ENCODE measurements at places on chromosomes 4 and X. TPM values are rescaled to one million over a fixed set of nuclear protein-coding genes. Genes with fewer than 3 reads are reported as not detected.

The FRAS1 gene
- 5.2 TPM for total RNA-seq

The DOK7 gene
- total RNA-seq = 0.45 TPM

The TLR10 gene
- total RNA-seq = not detected

The RRAGB gene
- 4.0 TPM for total RNA-seq

The SPIN3 gene
- total RNA-seq = 9.3 TPM

The GPRIN3 gene
- 1.5 TPM for total RNA-seq

The MAGEB6 gene
- total RNA-seq = not detected

The PFKFB1 gene
- total RNA-seq = not detected

The XPNPEP2 gene
- 0.88 TPM for total RNA-seq

The UGT2A3 gene
- not detected for total RNA-seq

DNA sequence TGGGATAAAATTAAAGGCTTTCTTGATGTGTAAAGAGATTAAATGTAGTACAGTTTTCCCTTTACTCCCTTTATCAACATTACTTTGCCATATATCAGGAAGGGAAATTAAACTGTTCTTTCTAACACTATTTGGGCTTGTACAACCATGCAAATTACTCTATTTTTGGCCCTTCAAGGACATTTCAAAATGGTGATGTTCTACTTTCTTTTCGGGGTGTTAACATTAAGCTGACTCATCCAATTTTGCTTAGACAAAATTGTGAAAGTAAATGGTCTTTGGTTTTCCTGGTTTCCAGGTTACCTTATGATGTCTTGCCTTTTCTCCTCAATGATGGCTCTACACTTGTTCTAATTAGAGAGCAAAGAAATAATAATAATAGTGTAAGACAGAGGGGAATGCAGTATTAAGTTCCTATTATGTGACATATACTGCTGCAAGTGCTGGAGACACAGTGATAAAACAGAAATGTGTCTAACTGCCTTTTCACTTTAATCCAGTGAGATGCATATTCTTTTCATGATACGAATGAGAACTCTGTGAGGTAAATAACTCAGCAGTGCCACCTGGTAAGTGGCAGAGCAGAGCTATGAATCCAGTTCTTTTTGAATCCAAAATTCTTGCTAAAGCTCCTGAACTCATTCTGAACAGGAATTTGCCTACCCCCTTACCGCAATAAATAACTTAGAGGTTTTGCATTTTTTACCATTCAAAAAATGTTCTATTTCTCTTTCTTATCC lies 35.7 kb upstream of the PDE5A start:
- peak overlapping the region; percentile 49 for H3K27ac ChIP-seq
- H3K4me3 ChIP-seq = peak overlapping the region; percentile 48
- H3K4me1 ChIP-seq = peaks cover 8% of the 10 kb centered on the region
- H3K27me3 ChIP-seq = no peaks in the 10 kb centered on the region
- no peak for DNase-seq

- no peaks in the 10 kb centered on the region for H3K4me1 ChIP-seq
- no peak overlapping the region for H3K27ac ChIP-seq
Measured at GRCh38 chr4:83852085-83852451, 316.2 kb downstream of the GPAT3 start.

DNA sequence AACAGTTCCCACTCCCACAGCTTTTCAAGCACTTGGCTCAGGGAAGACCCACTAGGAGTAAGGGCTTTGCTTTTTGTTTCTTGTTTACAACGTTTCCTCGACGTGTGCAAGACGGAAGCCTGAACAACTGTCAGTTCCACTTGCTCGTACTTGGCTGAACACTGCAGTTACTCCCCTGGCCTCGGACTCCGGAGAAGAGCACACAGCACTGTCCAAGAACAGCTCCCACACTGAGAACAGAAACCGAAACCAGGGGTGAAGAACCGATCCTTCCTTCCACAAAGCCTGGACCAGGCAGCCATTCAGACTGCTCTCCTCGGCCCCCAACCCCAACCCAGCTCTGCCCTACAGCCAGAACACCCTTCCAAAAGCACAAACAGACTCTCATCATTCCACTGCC lies 25.5 kb downstream of the IRF2 start:
- H3K4me3 ChIP-seq = peak overlapping the region; percentile 15
- peak overlapping the region; percentile 73 for H3K27ac ChIP-seq

DNA sequence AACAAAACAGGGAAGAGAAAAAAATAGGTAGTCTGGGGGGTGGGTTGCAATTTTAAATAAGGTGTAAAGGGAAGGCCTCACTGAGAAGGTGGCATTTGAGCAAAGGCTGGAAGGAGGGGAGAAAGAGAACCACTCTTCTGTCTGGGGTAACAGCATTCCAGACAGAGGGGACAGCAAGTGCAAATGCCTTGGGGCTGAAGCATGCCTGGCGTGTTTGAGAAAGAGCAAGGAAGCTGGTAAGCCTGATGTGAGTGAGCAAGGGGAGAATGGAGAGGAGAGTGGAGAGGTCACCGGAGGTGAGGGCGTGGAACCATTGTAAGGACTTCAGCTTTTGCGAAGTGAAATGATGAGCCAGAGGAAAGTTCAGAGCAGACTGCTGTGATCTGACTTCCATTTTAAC lies 19.7 kb upstream of the DOCK11 start:
- DNase-seq = no peak
- H3K27me3 ChIP-seq = no peaks in the 10 kb centered on the region
- H3K36me3 ChIP-seq = no peaks in the 10 kb centered on the region
- H3K27ac ChIP-seq = no peak overlapping the region
- no peaks in the 10 kb centered on the region for H3K4me1 ChIP-seq

GRCh38 chr4:107997794-107998193 lies 8.1 kb downstream of the HADH start:
- H3K27ac ChIP-seq = peak overlapping the region; percentile 75
- no peak for DNase-seq
- no peak overlapping the region for H3K4me3 ChIP-seq

DNA sequence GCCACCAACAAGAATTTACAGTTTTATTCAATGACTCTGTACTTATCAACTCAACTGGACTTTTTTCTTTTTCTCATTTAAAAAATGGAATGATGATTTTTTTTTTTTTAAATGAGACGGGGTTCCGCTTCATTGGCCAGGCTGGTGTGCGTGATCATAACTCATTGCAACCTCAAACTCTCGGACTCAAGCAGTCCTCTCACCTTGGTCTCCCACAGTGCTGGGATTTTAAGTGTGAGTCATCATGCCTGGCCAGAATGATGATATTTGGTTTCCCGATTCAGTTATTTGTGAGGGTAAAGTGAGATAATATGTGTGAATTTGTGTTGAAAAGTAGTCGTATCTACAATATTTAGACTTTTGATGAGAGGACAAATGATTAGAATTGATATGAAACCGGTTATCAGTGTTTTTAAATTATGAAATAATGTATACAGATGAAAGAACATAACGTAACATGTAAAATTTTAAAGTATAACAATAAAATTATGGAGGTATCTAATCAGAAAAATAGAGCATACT lies 66.0 kb upstream of the UNC5C start:
- H3K4me1 ChIP-seq = no peaks in the 10 kb centered on the region
- H3K27ac ChIP-seq = no peak overlapping the region
- no peaks in the 10 kb centered on the region for H3K27me3 ChIP-seq
- H3K4me3 ChIP-seq = no peak overlapping the region
- DNase-seq = no peak

- no peak overlapping the region for H3K27ac ChIP-seq
- H3K36me3 ChIP-seq = no peaks in the 10 kb centered on the region
- H3K4me1 ChIP-seq = no peaks in the 10 kb centered on the region
- no peaks in the 10 kb centered on the region for H3K27me3 ChIP-seq
Measured at GRCh38 chrX:54066841-54067240, 22.6 kb upstream of the PHF8 start.

- peaks cover 32% of the 10 kb centered on the region for H3K4me1 ChIP-seq
- H3K4me3 ChIP-seq = no peak overlapping the region
- DNase-seq = no peak
- H3K27ac ChIP-seq = no peak overlapping the region
- no peaks in the 10 kb centered on the region for H3K27me3 ChIP-seq
Measured at GRCh38 chr4:74451214-74451661, 6.3 kb downstream of the AREG start.

DNA sequence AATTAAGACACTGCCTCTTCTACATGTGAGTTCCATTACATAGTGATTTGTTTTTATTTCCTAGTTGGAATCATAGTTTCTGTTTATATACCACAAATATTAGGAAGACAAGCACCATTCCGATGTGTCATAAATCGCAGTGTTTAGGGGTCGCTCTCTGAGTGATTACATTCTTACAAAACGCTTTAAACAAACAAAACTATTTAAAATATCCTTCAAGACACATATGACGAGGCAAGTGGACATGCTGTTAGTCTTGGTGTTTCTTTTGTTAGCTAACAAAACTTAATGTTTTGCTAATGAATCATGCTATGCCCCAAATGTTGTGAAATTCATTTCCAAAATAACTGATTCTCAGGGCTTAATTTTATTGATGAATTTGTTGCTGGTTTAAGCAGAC lies 1219.3 kb upstream of the PRKX start:
- H3K27me3 ChIP-seq = no peaks in the 10 kb centered on the region
- no peak overlapping the region for H3K27ac ChIP-seq
- H3K4me3 ChIP-seq = no peak overlapping the region
- no peaks in the 10 kb centered on the region for H3K36me3 ChIP-seq

- no peaks in the 10 kb centered on the region for H3K36me3 ChIP-seq
- no peak for DNase-seq
- H3K27ac ChIP-seq = no peak overlapping the region
- no peaks in the 10 kb centered on the region for H3K4me1 ChIP-seq
- H3K4me3 ChIP-seq = no peak overlapping the region
Measured at GRCh38 chr4:74189331-74190043, 31.6 kb downstream of the MTHFD2L start.

DNA sequence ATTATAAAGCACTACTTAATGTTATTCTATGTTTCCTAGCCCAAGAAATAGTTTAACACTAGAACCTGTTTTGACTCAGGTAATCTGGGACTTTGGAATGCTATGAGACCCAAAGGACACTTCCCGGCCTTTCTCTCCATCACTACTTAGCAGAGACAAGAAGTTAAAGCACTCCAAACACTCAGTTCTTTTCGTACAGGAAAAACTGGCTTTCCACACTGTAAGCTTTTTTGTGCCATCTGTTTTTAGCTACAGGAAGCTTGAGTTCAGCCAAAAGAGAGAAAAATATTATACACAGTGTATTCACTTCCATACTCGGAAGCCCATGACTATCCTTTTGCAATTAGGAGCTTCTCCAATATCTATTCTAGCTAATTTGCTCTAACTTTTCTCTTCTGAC lies 7.9 kb upstream of the FGF13 start:
- H3K4me3 ChIP-seq = no peak overlapping the region
- H3K36me3 ChIP-seq = no peaks in the 10 kb centered on the region
- no peak overlapping the region for H3K27ac ChIP-seq
- DNase-seq = no peak
- no peaks in the 10 kb centered on the region for H3K27me3 ChIP-seq
- H3K4me1 ChIP-seq = no peaks in the 10 kb centered on the region

- peaks cover 3% of the 10 kb centered on the region for H3K4me1 ChIP-seq
- no peaks in the 10 kb centered on the region for H3K36me3 ChIP-seq
- H3K27ac ChIP-seq = peak overlapping the region; percentile 71
- H3K4me3 ChIP-seq = no peak overlapping the region
Measured at GRCh38 chr4:174503079-174503715, 19.1 kb downstream of the HPGD start.

DNA sequence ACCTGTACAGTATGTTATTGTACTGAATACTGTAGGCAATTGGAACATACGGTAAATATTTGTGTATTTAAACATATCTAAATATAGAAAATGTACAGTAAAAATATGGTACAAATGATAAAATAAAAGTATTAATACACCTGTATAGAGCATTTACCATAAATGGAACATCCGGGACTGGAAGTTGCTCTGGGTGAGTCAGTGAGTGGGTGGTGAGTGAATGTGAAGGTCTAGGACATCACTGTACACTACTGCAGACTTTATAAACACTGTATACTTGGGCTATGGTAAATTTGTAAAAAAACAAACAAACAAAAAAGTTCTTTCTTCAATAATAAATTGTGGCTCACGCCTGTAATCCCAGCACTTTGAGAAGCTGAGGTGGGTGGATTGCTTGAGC lies 52.4 kb upstream of the FHL1 start:
- no peak overlapping the region for H3K4me3 ChIP-seq

GRCh38 chr4:143618811-143619210 lies 81.7 kb downstream of the FREM3 start:
- H3K4me1 ChIP-seq = no peaks in the 10 kb centered on the region
- no peaks in the 10 kb centered on the region for H3K36me3 ChIP-seq
- no peaks in the 10 kb centered on the region for H3K27me3 ChIP-seq
- H3K27ac ChIP-seq = no peak overlapping the region
- no peak overlapping the region for H3K4me3 ChIP-seq
- no peak for DNase-seq

DNA sequence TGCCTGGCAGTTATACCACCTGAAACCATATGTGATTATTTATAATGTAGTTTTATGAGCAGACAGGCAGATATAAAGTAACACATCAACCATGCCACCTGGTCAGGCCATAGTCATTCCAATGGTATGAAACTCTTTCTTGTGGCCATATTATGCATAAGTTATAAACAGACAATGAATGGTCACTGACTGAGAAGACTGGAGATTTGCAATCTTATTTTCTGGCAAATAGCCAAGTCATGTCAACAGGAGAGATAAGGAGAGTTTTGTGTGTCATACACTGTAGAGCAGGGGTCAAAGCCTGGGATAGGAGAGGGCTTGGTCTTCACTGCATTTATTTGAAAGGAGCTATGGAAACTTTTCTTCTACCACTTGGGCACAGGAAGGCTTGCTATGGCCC lies 29.5 kb downstream of the SORBS2 start:
- H3K4me1 ChIP-seq = no peaks in the 10 kb centered on the region
- no peak overlapping the region for H3K4me3 ChIP-seq

All from esophagus squamous epithelium (tissue), 5 donors.